HTR-8/SVneo (cell line): ENCODE measurements at places on chromosomes 13 and 19.

GRCh38 chr19:35963514-35963913 is 27.3 kb downstream of the LRFN3 start:
- no peak for DNase-seq

DNA sequence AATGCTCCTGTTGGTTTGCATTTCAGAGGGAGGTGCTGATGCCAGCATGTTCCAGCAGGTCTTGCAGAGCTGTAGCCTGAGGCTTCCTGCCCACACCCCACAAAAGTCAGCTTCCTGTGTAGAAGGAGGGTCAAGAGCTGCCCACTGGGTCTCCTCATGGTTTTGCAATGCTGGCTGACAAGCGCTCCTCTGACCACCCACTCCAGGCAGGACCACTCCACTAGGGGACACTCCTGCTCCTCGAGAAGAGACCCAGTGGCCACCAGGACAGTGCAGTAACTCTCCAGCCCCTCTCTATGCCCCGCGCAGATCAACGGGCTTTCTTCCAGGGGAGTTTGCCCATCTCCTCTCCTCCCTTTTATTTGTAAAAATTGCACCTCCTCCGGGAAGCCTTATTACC is 72.9 kb upstream of the UQCRFS1 start:
- no peak for DNase-seq

- no peak for DNase-seq
These were observed 332.0 kb downstream of the GPC6 start for GRCh38 chr13:93558637-93559036.

GRCh38 chr13:50115695-50116094 is 100.5 kb downstream of the KCNRG start:
- no peak for DNase-seq

DNA sequence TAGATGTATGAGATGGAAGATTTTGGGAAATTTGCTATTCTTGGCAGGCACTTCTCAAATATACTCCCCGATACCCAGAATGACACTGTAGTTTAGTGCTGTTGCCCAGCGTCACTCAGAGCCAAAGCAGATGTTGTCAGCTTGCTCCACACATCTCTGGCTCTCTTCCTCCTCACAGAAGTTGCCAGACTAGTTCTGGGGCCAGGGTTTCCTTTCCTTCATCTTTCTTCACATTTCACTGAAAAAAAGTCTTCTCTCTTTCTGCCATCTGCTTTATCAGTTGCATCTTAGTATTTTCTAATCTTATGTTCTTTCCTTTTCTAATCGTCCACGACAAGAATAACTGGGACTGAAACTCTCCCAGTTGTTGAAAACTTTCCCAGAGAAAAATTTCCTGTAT is 251.4 kb downstream of the RGCC start:
- DNase-seq, result no peak

DNA sequence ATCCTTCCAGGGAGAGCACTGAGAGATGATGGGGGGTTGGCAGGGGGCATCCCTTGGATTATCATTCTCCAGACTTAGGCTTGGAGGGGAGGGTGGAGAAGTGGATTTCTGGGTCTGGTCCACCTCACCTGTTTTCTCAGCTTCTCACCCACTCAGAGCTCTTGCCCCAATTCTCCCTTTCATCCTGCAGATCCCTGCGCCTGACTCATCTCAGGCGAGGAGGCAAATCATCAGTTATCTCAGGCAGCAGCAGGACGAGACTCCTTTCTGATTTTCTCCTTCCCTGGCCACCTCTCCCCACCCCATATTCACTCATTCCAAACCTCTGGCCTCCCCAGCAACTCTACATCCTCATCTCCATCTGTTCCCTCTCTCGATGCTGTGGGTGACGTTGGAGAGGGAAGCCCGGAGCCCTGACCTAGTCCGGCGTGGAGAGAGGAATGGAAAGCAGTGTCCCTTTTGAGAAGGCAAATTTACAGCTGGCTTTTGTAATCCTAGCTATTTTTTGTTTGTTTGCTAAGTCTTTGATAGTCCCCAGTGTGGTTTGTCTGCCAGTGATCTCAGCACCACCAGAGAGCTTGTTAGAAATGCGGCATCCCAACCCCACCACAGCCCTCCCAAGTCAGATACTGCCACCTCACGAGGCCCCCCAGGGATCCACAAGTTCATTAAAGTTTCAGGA is 24.0 kb upstream of the TPT1 start:
- DNase-seq, result no peak

DNA sequence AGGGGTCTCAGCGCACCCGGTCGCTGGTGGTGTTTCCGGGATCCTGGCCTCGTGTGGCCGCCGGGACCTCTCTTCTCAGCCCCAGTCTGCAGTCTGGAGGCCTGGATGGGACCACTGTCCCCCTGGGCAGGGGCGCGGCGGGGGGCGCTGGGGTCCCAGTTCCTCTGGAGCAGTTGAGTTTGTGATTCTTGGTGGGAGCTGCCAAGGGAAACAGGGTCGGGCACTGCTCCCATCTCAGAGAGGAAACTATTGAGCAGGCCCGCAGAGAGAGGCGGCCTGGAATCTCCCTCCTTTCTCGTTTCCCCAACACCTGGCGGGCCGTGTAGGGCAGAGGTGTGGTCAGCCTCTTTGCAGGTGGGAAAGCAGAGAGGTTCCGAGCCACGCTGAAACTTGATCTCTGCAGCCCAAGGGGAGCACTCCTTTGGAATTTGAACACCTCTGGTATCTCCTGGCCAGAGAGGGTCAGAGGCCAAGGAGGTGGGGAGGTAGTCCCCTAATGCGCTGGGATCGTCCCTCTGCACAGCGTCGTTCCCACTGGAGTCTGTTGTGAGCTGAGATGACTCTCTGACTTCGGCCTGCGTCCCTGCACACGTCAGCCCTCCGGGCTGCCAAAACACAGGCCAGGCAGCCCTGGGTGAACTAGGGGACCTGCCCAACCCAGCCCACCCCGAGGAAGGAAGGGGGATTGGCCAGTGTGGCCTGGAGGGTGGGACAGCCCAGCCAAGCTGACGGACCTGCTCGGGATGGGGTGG is 741 bp downstream of the PLEKHF1 start:
- DNase-seq, result no peak

DNA sequence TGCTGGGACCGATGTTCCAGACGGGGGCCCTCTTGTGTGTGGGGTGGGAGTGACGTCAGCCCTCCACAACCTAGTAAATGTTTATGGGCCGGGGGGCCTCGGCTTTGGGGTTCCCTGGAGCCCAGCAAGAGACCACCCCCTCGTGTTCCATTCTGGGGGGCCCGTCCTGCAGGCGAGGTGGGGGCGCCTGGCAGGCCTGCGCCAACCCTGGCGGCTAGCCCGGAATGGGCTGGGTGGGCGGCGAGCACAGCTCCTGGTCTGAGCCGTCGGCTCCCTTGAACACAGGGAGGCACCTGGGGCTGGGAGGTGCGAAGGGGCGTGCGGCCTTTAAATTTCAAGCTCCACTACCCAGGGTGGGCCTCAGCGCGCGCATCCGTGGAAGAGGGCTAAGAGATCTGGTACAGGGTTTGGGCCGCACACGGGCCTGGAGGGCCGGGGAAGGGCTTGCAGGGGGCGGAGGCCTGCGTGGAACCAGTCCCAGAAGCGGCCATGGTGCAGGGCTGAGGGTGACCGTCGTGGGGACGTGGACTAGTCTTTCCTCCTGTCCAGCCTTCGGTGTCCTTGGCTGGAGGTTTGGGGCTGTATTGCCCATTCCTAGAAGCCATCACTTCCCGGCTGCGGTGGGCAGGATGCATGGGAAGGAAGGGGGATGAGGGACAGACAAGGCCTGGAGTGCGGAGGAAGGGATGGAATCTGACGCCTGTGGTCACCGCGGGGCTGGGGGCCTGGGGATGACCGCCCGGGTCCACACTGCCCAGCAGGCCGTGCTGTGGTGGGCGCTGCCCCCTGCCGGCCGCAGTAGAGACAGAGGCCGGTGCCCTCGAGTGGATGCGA is 11.4 kb downstream of the NDUFA11 start:
- peak; percentile 37 for DNase-seq

DNA sequence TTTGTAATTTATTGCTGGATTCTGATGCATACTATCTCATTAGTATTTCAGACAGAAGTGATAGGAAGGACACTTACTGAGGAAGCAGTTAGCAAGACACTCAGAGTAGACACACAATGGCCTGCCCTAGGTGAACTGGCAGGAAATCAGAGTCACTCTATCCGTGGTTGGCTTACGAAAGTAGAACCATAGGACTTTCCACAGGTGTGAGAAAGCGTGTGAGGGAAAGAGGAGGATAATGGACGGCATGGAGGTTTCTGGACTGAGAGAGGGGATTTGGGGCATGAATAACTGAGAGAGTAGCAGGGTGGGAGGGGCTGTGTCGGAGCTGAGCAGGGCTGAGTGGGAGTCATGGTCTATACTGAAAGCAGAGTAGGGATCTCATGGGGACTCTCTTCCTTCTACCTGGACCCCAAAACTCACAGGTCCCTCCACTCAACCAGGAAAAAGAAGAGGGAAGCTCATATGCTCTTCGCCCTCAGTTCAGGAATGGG is 18.7 kb upstream of the EID2 start:
- no peak for DNase-seq

DNA sequence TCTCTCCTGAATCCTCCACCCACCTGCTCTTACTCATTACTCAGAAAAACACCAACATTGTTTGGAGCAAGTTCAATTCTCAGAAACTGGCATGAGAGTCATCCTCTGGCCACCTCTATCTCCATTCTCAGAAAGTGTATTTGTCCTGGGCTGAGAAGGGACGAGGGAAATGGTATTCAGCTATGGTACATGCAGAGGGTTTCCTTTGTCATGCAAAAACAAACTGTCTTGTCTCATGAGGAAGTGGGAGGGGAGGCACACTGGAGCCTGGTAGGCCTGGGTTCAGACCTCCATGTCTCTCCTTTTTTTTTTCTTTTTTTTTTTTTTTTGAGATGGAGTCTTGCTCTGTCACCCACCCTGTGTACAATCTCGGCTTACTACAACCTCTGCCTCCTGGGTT is 31.9 kb upstream of the LILRA2 start:
- no peak for DNase-seq

DNA sequence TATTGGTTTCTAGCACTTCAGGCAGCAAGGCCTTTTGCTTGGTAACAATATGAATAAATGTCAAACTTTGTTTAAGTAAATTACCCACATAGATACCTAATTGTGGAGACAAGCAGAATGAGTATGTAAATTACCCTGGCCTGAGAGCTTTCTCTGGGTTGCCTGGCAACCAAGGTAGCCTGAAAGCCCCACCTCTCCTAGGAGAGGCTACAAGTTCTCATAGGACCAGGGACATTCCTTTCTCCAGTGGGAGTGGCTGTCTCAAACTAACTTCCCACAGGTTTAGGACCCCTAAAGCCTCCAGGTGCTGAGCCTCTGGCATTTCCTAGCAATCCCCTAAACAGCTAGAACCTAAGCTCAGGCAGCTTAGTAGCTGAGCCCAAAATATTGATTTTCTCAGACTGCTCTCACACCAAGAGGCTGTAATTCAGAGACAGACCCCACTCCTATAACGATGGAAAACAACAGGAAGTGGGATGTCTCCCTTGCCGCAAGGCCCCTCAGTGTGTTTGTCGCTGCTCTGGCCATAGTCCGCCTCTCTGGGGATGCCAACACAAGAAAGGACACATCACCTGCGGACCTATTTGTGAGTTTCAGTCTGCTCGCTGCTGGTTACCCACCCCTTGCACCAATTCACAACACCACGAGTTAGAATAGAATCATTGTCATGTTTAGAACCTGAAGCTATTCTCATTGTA is 207.3 kb downstream of the DLEU7 start:
- DNase-seq, result no peak

GRCh38 chr13:57933606-57934005 is 302.1 kb downstream of the PCDH17 start:
- no peak for DNase-seq

- no peak for DNase-seq
These were observed 7.3 kb downstream of the GPR183 start for GRCh38 chr13:99299920-99300341.

DNA sequence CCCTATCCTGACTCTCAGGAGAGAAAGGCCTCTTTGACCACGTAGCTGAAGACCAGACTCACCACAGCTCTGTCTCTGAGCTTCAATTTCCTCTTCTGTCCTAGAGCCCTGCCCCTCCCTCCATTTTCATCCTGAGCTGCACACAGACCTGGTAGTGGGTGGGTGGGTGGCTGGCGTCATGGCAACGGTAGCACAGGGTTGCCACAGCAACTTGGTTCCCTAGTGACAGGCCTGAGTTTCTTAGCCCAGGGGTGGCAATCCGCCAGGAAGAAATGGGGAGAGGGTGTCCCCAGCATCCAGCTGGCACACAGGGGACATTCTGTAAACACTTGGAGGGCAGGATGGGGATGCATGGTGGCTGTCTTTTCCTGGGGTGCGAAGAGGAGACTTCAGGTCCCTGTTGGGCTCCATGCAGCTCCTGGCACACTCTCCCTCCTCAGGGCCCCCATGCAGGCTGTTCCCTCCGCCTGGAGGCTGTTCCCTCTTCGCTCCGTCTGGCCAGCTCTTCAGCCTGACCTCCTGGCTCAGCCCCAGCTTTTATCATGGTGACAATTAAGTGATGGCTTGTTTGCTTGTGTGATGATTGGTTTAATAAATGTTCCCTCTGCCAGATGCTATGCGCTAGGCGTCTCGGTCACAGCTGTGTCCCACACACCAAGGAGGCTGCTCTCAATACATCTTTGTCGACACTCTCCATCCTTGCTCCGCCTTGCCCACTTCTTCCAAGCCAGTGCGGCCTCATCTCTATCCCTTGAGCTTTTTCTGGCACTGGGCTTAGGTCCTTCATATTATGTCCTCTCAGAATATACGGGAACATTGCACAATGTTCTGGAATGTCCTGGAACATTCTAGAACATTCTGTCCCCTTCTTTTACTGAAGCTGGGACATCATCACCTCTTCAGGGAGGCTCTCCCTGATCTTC is 7.4 kb upstream of the KLHL26 start:
- no peak for DNase-seq

DNA sequence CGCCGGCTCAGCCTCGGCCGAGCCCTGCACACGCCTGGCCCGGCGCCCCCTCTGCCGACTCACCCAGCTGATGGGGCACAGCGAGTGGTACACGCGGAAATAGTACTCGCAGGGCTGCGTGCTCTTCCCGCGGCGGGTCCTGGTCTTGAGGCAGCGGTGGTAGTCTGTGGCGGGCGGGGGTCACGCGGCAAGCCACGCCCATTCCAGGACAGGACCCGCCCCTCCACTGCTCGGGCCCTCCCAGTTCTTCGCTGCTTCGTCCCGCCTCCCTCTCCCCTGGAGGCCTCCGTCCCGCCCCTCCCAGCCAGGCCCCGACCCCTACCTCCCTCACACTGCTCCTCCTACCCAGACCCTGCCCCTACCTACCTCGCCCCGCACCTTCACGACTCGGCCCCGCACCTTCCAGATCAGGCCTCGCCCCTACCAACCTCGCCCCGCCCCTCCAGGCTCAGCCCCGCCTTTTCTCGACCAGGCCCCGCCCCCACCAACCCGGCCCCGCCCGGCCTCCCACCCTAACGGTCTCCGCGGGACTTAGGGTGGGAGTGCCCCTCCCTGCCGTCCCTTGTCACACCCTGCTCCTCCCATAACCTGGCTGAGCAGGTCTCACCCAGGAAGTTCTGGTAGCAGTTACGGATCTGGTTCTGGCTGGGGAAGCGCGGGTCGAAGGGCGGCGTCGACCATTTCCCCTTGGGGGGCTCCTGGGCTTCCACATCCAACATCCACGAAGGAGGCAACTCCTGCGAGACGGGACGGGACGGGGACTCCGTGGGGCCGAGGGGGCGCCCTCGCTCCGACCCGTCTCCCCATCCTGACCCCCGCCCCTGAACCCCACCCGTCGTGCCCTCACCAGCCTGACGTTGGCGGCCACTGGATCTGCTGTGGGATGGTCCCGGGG is 469 bp downstream of the COX6B2 start:
- DNase-seq, result peak; percentile 70

GRCh38 chr13:97225533-97225932 is 3.4 kb downstream of the MBNL2 start:
- no peak for DNase-seq

- DNase-seq, result no peak
These were observed 8.3 kb upstream of the DZIP1 start for GRCh38 chr13:95652821-95653220.
